ENCODE measurements at places on chromosomes 4 and X. TPM values are rescaled to one million over a fixed set of nuclear protein-coding genes. Genes with fewer than 3 reads are reported as not detected.

Gene TMSB15C
- total RNA-seq, result 30.1 TPM

Gene CT55
- 0.34 TPM for total RNA-seq

Gene FRMD7
- not detected for total RNA-seq

Gene KIAA1210
- total RNA-seq, result 0.98 TPM

Gene FAM47A
- not detected for total RNA-seq

Gene PLP1
- 0.20 TPM for total RNA-seq

Gene AVPR2
- not detected for total RNA-seq

Gene PITX2
- 1.3 TPM for total RNA-seq

Gene RS1
- not detected for total RNA-seq

Gene SPOCK3
- total RNA-seq, result 26.8 TPM

All from glutamatergic neuron (in vitro differentiated cells).